ENCODE measurements at places on chromosomes 16 and 17.

- peak; percentile 94 for DNase-seq
These were observed 54.1 kb upstream of the BCAR1 start for GRCh38 chr16:75305364-75306098.

- DNase-seq: peak; percentile 77
These were observed 23.2 kb downstream of the MAP3K14 start for GRCh38 chr17:45293413-45294211.

GRCh38 chr16:52404546-52404945, 142.4 kb downstream of the TOX3 start:
- no peak for DNase-seq

- DNase-seq: no peak
These were observed 5.1 kb downstream of the KRT222 start for GRCh38 chr17:40659911-40660310.

DNA sequence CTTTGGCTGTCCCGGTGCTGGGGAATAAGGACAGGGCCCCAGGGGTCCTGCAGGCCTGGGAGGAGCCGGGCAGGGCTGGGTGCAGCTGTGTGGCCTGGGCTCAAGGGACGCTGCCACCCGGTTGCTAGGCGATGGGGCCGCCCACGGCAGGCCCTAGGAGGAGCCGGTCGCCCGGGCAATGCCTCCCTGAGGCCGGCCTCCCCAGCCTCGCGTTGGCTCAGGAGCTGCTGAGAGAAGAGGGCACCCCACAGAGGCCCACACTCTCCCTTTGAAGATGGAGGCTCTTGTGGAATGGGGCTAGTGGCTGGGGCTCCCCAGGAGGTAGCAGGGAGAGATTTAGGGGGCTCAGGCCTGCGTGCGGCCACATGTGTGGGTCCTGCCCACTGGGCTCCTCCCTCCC, at the start of gene CIBAR2:
TSS of gene CIBAR2 (minus strand) at position 109 of the 400 bp plus-strand sequence. CDS start 120 bp downstream, outside the sequence.
- peak; percentile 71 for DNase-seq

DNA sequence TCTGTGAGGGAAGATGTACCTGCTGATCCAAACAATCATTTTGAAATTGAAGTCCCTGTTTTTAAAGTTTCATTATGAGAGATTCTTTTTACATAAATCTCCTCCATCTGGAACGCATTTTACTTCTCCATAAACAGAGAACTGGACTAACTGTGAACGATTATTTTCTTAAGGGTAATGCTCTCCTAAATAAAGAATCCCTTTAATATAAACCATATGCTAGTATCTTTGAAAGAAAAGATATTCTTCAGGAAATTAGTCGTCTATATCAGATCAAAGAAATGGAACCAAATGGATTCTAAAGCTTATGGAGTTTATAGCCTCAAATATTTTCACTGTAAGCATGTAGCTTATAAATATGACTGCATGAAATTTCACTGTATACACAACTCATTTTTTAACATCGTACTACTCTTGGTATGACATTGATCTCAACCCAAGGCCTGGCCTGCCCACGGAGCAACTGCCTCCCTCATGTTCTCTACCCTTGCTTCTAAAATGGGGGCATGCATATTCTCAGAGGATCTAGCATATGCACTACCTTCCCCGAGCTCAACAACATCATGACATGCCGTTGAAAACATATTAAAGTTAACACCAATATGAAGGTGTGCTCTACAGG, 66.4 kb downstream of the MYH10 start:
- no peak for DNase-seq

GRCh38 chr17:75645501-75645888, 12.3 kb downstream of the SMIM5 start:
- DNase-seq: peak; percentile 93

DNA sequence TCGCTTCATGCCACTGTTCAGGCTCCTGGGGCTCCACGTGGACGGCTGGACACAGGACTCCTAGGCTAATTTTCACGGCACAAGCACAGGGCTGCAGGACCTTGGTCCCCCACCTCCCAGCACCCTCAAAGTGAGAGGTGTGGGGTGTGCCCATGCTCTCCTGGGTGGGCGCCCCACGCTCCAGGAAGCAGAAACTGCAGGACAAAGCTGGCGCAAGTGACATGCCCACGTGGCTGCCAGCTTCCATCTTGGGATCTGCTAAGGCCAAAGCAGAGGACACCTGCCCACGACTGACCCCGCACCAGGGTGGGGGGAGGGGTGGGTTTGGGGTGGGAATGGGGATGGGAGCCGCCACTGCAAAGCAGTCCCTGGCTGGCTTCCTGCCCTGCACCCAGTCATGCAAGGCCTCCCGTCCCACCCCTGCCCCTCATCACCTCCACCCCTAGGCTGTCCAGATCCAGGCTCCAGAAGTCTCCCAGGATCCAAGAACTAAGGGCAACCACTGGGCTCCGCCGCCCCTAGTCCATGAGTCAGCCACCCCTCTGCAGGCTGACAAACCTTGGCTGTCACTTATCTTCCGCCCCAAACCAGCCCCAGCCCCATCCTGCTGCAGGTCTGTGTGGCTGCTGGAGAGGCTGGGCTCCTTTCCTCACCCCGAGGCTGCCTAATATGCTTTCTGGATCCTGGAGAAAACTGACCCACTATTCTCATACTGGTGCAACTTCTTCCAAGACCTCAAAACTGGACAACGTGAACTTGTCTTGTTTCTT, 11.1 kb downstream of the USP6 start:
- no peak for DNase-seq

- no peak for DNase-seq
These were observed 174.2 kb downstream of the KIF2B start for GRCh38 chr17:53996890-53997289.

GRCh38 chr16:86533076-86533475, 22.0 kb downstream of the MTHFSD start:
- no peak for DNase-seq

GRCh38 chr17:50858486-50859225, 7.5 kb downstream of the TOB1 start:
- no peak for DNase-seq

DNA sequence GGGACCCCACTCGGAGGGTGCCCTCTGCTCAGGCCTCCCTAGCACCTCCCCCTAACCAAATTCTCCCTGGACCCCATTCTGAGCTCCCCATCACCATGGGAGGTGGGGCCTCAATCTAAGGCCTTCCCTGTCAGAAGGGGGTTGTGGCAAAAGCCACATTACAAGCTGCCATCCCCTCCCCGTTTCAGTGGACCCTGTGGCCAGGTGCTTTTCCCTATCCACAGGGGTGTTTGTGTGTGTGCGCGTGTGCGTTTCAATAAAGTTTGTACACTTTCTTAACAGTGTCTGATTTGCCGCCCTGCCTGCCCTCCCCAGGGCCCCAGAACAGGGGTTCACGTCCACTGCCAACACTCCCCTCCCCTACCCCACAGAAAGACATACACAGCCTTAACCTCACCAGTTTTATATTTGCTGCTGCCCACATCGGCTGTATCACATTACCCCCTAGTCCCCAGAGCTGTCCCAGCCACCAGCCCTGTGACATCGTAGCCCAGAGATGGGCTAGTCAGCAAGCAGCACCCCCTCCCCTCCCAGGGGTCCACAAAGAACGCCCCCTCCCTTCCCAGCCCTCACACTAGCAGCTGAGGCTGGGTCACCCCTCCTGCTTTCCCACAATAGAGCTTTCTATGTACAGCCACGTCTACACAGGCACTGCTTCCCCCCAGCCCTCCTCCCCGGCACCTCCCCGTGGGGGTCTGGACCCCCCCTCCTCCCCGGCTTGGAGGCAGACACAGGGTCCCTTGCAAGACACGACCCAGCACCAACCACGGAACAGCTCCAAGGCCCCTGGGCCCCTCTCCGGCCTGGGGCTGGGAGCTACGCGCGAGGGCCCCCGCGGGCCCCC, 7.9 kb downstream of the GRN start:
- no peak for DNase-seq

DNA sequence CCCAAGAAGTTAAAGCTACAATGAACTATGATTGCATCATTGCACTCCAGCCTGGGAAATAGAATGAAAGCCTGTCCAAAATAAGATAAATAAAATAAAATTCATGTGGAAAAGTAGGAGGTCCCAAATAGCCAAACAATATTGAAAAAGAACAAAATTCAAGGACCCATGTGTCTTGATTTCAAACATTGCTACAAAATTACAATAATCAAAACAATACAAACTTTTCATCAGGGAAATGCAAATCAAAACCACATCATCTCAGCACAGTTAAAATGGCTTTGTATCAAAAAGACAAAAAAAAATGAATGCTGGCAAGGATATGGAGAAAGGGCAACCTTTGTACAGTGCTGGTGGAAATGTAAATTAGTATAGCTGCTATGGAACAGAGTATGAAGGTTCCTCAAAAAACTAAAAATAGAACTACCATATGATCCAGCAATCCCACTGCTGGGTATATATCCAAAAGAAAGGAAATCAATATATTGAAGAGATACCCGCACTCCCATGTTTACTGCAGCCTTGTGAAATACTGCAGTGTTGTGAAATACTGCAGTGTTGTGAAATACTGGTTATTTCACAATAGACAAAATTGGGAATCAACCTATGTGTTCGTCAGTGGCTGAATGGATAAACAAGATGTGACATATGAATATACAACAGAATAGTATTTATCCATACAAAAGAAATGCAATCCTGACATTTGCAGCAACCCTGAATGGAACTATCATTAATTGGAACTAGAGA, 24.5 kb upstream of the ZNF287 start:
- no peak for DNase-seq

DNA sequence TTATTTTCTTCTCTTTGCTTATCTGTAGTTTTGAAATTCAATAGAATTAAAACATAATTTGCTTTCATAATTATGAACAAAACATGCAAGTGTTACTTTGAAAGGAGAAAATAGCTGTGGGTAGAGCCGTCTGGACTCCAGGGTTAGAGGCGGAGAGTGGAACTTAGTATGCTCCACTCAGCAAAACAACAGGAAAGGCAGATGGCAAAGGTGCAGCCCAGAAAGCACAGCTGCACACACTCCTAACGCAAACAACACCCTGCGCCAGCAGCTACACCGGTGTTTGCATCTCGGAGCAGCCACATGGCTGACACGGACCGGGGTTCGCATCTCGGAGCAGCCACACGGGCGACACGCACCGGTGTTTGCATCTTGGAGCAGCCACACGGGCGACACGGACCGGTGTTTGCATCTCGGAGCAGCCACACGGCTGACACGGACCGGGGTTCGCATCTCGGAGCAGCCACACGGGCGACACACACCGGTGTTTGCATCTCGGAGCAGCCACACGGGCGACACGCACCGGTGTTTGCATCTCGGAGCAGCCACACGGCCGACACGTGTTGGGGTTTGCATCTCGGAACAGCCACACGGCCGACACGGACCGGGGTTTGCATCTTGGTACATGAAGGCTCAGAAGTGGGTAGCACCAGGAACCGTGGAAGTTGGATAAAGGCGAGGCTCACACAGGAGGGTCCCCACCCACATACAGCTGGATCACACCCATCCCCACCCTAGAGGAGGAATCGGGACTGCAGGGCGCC, 12.2 kb upstream of the CAPN15 start:
- DNase-seq: no peak

- no peak for DNase-seq
These were observed 1.2 kb downstream of the KRTAP4-2 start for GRCh38 chr17:41176744-41177387.
